A549 treated with CORT108297 at 1 μM for 4 hours (cell line): ENCODE measurements at places on chromosomes 16 and 17. TPM values are rescaled to one million over a fixed set of nuclear protein-coding genes. Genes with fewer than 3 reads are reported as not detected.

Gene CACNG3
- total RNA-seq, result not detected in 5 replicates

Gene DBF4B
- total RNA-seq, result 26.4 to 31.7 TPM (median 29.2 TPM) in 5 replicates

Gene TSPAN10
- total RNA-seq, result 4.7 to 6.7 TPM (median 5.5 TPM) in 5 replicates

Gene MATCAP1
- total RNA-seq, result 4.3 to 7.2 TPM (median 6.4 TPM) in 5 replicates

Gene SLC2A4
- 0.15 to 0.27 TPM (median 0.26 TPM) in 5 replicates for total RNA-seq

Gene EFCAB5
- 0.16 to 0.59 TPM (median 0.46 TPM) in 5 replicates for total RNA-seq

Gene MT4
- total RNA-seq, result not detected in 5 replicates

Gene FKBP10
- total RNA-seq, result 87.2 to 120 TPM (median 113 TPM) in 5 replicates

Gene SMIM36
- not detected in 5 replicates for total RNA-seq

Gene DDX19B
- total RNA-seq, result 28.0 to 33.6 TPM (median 29.5 TPM) in 5 replicates

Gene TMEM235
- not detected in 5 replicates for total RNA-seq

Gene NPTX1
- 78.5 to 156 TPM (median 115 TPM) in 5 replicates for total RNA-seq

Gene CCL4
- total RNA-seq, result 0.15 TPM in 1 of 5 replicates, not detected in the others

Gene MEIOB
- 1.7 to 2.3 TPM (median 1.9 TPM) in 5 replicates for total RNA-seq

Gene BCL6B
- not detected in 5 replicates for total RNA-seq

Gene BRCA1
- total RNA-seq, result 20.3 to 28.5 TPM (median 26.2 TPM) in 5 replicates

Gene KRTAP17-1
- not detected in 5 replicates for total RNA-seq

Gene CCL2
- 24.8 to 45.1 TPM (median 26.2 TPM) in 5 replicates for total RNA-seq

Gene TP53TG3F
- 0.06 to 0.19 TPM (median 0.16 TPM) in 3 of 5 replicates, not detected in the others for total RNA-seq

Gene AMZ2
- 106 to 129 TPM (median 110 TPM) in 5 replicates for total RNA-seq

Gene PYDC1
- not detected in 5 replicates for total RNA-seq

Gene OR4D1
- 0.02 TPM in 1 of 5 replicates, not detected in the others for total RNA-seq

Gene KCTD11
- total RNA-seq, result 11.8 to 15.9 TPM (median 13.7 TPM) in 5 replicates
